ENCODE measurements at places on chromosomes 3 and 15. TPM values are rescaled to one million over a fixed set of nuclear protein-coding genes. Genes with fewer than 3 reads are reported as not detected.

The CNTN4 gene
- total RNA-seq, result 2.6 TPM

The IGSF10 gene
- 0.14 TPM for total RNA-seq

The ARPP21 gene
- 0.14 TPM for total RNA-seq

The NME9 gene
- total RNA-seq, result not detected

The LIPC gene
- 0.29 TPM for total RNA-seq

The CCDC33 gene
- 4.0 TPM for total RNA-seq

The NOX5 gene
- total RNA-seq, result 0.22 TPM

The KNG1 gene
- not detected for total RNA-seq

The CPNE9 gene
- total RNA-seq, result not detected

The DENND4A gene
- 22.5 TPM for total RNA-seq

The LMAN1L gene
- not detected for total RNA-seq

The LRRK1 gene
- total RNA-seq, result 13.7 TPM
